Activated CD4-positive, alpha-beta T cell treated with anti-CD3 and anti-CD28 coated beads, Interleukin-2, amount 50 U/mL, for 24 hours (primary cell): ENCODE measurements at places on chromosomes 3 and 15.

GRCh38 chr15:82910721-82911120, 41.8 kb downstream of the HOMER2 start:
- no peak for DNase-seq

DNA sequence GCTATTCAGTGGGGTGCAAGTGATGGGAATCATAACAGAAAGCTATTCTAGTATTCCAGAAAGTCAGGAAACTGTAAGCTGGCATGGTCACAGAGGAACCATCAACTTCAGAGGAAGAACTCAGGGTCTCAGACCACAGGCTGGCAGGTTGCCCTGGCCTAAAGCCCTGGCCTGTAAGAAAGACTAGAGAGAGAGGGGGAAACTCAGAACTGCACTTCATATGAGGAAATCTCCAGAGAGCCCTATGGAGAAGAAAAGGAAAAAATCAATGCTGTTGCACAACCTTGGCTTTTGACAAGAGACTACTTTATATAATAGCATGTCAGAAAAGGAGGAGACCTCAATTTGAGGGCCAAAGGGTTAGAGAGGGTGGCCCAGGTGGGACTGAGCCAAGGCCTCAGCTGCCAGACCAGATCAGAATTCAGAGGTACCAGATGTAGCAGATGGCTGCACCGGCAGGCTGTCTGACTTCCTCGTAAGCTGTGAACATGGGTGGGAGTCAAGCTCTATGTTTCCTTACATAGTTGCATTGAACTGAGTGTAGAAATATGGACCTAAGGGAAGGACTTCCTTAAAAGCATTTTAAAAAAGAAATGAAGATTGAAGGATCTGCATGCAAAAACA, 333.8 kb downstream of the PDCD6IP start:
- no peak for DNase-seq

DNA sequence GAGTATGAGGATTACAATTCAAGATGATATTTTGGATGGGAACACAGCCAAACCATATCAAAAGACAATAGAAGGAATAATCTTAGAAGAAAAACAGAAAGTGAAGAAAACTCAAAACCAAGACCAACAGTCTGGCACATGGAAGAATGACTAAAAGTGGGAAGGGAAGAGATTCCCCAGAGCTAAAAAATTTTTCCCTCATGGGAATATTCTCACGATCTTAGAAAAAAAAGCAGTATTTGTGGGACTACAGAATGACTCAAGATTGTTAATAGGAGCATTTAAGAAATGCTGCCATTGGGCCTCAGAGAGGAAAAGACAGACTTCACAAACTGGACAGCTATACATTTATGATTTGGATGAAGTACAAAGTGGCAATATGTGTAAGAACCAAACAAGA, 18.3 kb downstream of the OSTN start:
- no peak for DNase-seq

GRCh38 chr3:179323197-179324110, 623 bp downstream of the ZNF639 start:
- DNase-seq = peak; percentile 49

GRCh38 chr3:187677604-187678003, 7.4 kb upstream of the SST start:
- no peak for DNase-seq

- no peak for DNase-seq
Observed at GRCh38 chr3:3448468-3448867, 269.0 kb upstream of the CRBN start.

GRCh38 chr3:22734207-22734606, 468.9 kb upstream of the UBE2E2 start:
- no peak for DNase-seq

DNA sequence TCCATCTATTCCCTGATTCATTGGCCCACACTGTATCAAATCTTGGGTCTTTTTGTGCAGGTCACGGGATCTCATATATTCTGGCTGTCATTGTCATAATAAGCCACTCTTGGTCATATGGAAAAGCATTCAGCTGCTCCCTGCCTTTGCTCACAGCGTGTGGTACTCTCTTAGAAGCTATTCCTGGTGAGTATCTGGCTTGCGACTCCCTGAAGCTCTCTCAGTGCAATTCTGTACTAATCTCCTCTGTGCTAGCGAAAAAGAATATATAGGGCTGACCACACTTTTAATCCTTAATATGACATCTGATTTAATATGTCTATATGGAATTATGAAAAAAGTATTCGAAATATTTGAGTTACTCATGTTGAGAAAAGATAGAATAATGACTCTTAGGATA, 440.8 kb upstream of the GBE1 start:
- no peak for DNase-seq

DNA sequence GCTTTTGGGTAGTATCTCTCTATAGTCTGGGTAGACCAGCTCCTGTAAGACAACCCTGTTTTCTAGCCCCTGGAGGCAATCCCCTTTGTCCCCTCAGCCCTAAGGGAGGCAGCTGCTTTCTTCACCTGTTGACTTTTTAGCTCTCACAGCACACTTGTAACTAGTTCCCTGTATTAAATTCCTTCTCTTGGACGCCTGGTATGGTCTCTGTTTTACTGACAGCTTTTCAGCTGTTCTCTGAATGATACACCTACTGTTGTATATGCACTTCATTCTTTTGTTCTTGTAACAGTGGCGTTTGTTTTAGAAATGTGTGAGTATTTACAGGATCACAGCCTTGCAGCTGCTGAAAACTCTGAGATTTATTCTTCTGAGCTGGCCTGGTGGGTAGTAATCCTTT, 413.0 kb upstream of the RBMS3 start:
- no peak for DNase-seq

- DNase-seq = no peak
Observed at GRCh38 chr3:43345877-43346276, 59.5 kb downstream of the SNRK start.

GRCh38 chr15:68274201-68274848, 3.2 kb upstream of the FEM1B start:
- DNase-seq = no peak

- DNase-seq = no peak
Observed at GRCh38 chr15:90035840-90036230, 34.7 kb downstream of the ZNF710 start.

DNA sequence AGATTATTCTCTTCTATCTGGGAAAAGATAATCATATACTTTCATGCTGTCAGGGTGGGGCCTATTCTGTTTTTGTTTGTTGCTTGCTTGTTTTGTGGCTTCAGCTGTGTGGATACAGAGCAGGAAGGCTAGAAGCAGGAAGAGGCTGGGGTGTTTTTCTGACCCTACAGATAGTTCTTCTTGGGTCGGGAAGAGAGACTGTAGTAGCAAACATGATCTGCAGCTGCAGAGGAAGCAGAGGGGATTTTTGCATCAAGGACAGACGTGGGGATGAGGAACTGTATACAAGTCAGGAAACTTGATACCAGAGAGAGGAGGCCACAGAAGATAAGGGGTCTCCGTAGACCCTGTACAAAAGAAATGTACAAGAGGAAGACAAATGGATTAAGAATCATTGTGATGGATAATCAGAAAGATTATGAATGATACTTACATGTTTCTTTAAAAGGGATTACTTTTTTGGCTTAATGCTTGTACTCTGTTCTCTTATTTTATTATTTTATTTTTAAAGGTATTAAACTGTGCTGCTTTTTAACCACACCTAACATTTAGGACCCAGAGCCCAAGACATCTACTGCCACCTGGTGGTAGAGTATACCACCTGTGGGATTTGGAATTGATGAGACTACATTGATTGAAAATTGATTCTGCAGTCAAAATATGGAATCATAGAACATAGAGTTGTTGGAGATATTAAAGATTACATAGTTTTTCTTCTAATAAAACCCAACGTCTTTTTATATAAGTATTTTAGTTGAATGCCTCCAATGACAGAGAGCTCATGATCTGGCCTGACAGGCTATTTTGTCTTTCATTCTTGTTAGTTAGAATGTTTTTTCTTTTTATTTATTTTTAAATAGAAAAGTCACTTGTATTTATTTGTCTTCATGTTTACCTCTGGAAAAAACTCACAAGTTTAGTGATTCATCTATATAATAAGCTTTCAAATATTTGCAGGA, 87.3 kb upstream of the ROPN1 start:
- no peak for DNase-seq

- DNase-seq = no peak
Observed at GRCh38 chr3:49845694-49846093, 10.7 kb downstream of the TRAIP start.

DNA sequence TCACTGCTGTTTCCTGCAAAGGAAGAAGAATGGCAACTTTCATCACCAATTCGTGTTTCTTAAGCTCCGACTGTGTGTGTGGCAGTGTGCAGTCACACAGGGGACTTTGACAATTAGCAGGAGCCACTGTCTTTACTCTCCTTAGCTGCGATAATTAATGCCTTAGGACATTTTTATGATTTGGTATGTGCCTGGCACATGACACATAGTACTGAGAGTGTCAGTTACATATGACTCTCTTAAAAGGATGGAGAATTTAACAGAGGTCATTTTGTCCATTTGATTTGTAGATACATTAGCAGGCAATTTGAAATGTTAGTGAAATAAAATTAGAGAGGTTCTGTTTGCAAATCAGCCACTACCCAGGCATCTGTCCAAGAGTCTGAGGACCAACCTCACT, 128.9 kb upstream of the VEPH1 start:
- DNase-seq = no peak

- no peak for DNase-seq
Observed at GRCh38 chr3:181534781-181535221, 176.9 kb upstream of the SOX2 start.

DNA sequence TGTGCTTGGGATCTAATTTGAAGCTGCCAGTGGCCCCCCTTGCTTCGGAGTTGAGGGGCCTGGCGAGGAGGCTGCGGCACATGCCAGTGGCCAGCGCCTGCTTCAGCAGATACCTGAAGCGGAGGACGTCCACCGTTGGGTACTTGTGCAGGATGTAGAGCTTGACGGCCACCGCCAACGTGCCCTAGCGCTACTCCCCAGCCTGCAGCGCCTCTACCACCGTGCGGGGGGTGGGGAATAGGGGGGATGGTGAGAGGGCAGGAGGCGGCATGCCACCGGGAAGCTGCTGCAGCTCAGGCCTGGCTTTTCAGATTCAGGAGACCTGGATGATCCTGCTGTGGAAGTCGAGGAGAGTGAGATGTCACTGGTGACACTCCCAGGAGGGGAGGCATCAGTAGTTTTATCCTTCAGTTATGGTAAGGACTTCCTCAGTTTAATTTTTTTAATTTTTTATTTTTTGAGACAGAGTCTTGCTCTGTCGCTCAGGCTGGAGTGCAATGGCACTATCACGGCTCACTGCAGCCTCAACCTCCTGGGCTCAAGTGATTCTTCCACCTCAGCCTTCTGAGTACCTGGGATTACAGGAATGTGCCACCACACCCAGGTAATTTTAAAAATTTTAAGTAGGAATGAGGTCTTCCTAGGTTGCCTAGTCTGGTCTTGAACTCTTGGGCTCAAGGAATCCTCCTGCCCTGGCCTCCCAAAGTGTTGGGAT, 150.6 kb upstream of the FRMD4B start:
- DNase-seq = no peak

DNA sequence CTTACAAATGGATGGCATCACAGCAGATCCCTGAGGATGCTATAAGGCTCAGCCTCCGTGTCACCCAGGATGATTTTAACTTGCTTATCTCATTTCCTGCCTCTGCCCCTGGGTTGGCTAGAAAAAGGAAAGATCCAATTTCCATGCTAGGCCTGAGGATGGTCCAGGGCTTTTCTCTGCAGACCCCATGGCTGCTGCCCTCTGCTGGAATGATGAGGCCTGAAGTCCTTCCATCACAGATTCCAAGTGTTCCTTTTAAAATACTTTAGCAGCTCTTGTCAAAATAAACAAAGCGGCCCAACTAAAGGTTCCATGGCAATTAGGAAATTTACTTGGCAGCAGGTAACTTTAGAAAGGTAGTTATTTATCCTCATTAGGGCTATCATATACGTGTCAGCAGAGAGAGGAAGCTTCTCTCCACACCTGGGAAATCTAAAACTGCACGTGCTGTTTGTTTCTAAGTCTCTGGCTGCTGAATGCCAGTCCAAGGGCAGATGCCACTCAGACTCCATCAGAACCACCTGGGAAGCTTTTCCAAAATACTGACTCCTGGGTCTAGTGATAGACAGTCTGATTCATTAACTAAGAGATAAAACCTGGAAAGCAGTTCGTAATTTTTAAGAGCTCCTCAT, 401.9 kb upstream of the IL12A start:
- DNase-seq = no peak

GRCh38 chr3:66747261-66747660, 246.4 kb upstream of the LRIG1 start:
- no peak for DNase-seq

DNA sequence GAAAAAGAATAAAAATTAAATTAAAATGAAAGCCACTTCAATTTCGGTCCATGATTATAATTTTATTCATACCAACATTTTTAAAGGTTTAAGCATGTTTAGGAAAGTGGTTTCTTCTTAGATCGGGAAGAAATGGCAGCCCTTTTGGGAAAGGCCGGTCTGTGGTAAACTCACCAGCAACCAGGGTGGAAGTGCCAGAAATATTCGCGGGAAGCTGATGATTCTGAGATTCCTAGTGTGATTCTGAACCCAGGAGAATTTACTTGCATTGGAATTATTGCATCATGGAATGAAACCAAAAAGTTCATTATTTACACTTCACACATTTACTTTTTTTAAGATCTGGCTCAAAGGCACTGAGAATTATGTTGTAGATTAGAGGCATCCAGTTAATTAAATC, 97.2 kb upstream of the CCNL1 start:
- no peak for DNase-seq

- DNase-seq = no peak
Observed at GRCh38 chr15:61681038-61681418, 379.2 kb downstream of the VPS13C start.

DNA sequence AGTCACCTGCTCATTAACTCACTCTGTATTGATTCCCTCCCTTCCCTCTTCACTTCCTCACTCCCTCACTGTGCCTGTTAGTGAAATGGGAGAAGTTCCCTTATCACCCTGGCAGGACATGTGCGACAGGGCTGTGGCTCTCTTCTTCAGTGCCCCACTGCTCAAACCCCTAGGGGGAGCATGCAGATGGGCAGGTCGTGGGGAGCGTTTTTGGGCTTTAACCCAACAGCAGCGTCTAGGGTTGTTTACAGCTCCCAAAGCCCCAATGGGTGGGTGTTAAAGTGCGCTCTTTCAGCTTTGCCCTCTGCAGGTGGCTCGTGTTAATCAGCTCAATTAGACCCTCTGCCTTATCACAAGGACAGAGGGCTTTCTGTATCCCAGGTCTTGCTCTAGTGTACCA, 447.8 kb upstream of the PROK2 start:
- no peak for DNase-seq

DNA sequence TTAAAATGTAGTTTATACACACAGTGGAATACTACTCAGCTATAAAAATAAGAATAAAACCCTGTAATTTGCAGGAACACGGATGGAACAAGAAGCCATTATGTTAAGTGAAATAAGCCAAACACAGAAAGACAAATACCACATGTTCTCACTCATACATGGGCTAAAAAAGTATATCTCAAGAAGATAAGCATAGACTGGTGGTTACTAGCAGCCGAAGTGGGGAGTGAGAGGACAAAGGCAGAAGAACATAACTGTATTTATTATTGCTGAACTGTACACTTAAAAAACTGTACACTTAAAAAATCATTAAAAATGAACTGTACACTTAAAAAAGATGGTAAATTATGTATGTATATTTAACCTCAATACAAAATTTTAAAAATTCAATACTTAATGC, 11.0 kb downstream of the UBE3A start:
- no peak for DNase-seq
